ENCODE measurements at places on chromosomes 6 and 20.

DNA sequence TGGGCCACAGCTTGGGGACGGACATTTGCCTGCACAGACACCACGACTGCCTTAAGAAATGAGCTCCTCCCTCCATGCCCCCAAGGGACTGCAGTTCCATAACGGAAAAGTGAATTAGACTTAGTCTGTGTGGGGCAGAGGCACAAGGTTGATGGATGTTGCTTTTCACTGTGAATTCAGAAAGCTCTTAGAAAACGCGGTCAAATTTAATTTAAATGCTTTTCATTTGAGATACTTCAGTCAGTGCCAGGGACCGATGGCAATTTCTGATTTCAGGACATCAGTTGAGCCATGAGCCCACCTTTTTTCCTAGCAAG lies 356.4 kb downstream of the KIF16B start:
- no peak for DNase-seq

GRCh38 chr20:53522696-53523095 lies 70.9 kb downstream of the ZNF217 start:
- no peak for DNase-seq

DNA sequence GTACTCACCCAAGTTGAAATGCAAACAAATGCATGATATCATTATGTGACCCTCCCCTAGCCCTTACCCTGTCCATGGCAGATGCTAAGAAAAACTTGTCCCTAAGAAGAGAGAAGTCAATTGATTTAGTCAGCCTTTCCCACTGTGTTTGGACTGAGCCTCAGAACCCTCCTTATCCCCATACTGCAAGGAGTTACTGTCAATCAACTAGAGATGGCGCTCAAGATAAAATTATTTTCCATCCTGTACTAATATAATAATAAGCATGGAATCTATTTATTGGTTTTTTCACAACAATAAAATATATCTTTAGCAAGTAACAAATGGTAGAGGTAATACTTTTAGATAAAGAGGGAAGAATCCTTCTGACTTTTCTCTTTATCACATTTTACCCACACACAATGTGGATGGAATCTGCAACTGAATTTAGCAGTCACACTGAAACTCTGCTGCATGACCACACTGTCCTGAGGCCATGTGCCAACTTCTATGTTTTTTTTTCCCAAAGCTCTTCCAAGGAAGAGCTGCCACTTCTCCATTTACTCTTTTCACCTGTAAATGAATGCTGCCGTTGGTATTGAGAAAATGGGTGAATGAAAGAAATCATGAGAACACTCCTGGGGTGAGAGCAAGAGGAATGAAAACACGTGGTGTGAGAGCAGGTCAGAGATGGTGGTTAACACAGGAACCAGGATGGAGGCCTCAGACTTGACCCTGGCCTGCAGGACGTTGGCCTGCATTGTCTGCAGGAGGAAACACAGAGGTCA lies 10.5 kb downstream of the NT5E start:
- no peak for DNase-seq

GRCh38 chr6:140105857-140106256 lies 731.4 kb upstream of the CITED2 start:
- DNase-seq, result no peak

DNA sequence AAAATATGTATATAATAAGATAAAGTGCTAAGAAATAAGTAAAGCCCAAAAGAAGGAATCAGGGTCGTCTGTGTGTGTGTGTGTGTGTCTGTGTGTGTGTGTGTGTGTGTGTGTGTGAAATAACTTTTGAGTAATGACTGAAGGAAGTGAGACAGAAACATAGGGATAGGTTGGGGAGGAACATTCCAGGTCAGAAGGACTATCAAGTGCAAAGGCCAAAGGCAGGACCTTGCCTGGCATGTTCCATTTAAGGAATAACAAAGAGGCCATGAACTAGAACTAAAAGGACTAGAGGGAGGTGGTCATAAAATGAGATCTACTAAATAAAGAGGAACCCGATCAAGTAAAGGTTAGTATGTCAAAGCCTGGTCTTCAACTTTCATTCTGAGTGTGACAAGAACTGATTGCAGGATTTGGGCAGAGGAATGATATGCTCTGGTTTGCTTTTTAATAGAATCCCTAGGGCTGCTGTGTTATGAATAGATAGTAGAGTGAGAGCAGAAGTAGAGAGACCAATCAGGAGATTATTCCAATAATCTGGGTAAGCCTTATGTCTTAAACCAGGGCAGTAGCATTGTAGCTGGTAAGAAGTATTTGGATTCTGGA lies 6.9 kb downstream of the ENPP3 start:
- DNase-seq, result no peak

DNA sequence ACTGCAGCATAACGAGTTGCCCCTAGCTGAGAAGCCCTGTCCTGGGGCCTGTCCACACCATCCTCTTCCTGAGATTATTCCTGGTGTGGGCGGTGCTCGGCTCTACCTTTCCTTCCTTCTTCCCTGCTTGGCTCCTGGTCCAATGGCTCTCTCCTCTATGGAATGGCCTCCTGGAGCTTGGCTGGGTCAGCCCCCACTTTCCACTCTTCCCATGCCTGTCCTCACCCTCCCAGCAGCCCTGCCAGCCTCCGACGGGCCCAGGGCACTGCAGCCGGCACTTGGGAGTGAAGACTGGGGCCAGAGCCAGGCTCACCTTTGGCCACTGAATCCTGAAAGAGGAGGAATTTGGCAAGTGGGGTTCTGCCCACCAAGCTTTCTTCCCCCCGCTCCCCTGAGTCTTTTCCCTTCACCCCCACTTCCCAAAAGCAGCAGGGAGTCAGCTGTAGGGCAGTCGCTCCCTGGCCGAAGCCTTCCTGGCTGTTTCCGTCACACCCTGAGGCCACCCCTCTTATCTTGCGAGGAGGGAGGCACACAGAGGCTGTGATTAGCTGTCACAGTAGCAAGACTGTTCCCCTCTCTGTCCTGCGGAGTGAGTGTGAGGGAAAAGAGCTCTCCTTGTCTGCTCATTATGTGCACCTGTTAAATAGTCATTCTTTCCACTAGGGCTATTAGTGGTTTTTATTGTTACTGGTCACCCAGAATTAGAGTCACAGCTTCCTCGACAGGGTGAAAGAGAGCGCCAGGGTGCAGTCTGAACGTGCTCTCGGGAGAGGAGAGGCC lies 6.3 kb upstream of the CDSN start:
- DNase-seq, result no peak
